CD4-positive, alpha-beta T cell treated with Interferon gamma for 1 hour (primary cell): ENCODE measurements at places on chromosomes 7 and 10.

- no peak for DNase-seq
Observed at GRCh38 chr7:155594961-155595366, 48.6 kb upstream of the CNPY1 start.

- DNase-seq = no peak
Observed at GRCh38 chr10:45418417-45418848, 44.4 kb downstream of the ALOX5 start.

DNA sequence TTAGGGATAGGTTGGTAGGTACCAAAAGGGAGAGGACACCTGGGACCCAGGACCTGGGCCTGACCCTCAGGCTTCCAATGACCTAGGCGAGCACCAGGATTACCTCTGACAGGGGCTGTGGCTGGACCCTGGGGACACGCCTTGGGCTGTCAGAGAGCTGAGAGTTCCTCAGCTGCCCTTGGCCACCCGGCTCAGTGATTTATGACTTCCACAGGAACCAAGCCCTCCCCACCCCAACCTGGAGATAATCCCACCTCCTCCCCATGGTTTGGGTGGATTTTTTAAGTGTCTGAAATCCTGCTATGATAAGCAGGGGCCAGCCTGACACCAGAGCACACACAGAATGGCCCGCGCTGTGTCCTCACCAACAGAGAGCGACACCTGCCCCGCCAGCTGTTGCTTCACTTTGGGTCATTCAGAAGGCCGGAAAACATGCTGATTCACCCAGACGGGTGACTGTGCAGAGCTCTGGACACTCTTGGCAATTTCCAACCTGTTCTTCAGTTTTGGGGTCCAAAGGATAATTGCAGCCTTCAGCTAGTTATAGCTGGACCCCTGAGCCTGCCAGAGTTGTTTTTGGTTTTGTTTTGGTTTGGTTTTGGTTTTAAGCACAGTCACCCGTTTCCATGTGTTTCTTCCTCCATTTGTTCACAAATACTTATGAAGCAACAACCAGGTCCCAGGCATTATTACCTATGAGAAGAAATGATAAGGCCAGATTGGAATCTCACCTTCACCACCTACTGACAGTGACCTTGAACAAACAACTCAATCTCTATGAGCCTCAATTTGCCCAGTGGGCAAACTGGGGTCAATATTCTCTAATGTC lies 78.2 kb downstream of the RAB11FIP2 start:
- DNase-seq = no peak

DNA sequence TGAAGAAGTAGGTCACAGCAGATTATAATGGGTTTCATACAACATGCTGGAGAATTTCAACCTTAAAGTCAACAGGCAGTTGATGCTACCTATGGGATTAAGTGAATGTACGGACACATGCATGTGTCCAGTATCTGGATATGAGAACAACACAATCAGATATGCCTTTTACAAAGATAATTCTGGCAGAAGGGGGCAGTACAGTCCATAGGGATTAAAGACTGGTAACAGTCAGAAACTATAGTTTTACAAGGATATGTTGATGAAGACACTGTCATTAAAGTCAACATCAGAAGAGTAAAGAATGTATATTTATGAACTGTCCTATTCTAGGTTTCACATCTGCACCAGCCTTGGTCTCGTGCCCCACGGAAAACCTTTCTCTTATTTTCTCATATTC lies 41.5 kb downstream of the ANKMY2 start:
- DNase-seq = no peak

DNA sequence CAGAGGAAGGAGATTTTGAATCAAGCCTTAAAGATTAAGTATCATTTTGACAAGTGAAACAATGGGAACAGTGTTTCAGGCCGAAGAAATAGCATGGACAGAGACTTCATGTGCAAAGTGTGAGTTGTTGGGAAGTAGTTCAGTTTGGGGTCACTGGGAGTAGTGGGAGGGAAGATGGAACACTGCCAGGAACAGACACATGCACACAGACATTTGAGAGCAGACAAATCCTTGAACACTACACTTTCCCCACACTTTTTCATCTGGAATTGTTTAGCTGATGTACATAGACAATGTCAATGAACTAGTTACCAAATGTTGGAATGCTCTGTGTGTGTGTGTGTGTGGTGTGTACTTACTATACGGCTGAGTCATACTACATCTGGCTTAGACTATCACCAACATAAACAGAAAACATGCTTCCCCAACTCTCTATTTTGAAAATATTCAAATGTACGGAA lies 52.4 kb upstream of the LRRC17 start:
- DNase-seq = no peak

- no peak for DNase-seq
Observed at GRCh38 chr10:69333205-69333604, 54.9 kb downstream of the HK1 start.

DNA sequence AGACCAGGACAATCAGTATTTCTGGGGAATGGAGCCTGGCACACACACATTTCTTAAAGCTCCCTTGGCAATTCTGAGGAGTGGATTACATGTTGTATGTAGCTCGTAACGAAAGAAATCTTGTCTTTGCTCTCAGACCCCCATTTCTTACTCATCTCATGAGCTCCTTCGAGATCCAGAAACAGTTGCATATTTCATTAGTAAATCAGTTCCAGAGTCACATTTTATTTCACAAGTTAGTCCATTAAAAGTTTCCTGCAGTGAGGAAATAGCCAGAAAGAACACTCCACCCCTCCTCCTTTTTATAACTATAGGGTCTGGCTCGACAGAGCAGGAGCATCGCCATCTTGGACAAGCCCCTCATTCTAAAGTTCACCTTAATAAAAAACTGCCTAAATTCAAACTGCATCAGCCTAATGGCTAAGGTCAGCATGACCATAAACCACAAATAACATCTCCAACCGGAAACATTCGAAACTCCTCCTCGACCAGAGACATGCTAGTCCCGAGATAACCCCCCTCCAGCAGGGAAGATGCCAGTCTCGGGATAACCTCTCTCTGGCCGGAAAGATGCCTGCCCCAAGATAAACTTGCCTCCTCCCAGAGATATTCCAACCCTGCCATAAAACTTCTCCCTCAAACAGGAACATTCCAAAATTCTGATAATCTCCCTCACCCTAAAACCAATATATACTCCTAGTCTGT lies 7.4 kb downstream of the EGFR start:
- DNase-seq = no peak

DNA sequence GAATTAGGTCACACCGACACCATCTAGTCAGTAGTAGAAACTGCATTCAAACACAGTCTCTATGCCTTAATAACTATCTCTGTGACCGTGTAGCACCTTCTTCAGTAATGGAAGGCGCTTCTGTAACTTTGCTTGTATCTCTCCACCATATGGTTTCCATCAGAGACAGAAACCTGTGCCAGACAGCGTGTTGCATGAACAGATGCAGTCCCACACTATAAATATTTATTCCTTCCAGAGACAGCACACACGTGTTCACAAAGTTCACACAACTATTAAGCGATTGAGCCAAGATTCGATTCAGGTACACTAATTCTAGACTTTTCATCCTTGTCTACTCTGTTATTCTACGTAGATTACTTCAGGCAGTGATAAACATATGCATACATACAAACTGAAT lies 873.9 kb upstream of the MBL2 start:
- no peak for DNase-seq

GRCh38 chr10:84008878-84009277 lies 130.4 kb upstream of the GHITM start:
- no peak for DNase-seq

DNA sequence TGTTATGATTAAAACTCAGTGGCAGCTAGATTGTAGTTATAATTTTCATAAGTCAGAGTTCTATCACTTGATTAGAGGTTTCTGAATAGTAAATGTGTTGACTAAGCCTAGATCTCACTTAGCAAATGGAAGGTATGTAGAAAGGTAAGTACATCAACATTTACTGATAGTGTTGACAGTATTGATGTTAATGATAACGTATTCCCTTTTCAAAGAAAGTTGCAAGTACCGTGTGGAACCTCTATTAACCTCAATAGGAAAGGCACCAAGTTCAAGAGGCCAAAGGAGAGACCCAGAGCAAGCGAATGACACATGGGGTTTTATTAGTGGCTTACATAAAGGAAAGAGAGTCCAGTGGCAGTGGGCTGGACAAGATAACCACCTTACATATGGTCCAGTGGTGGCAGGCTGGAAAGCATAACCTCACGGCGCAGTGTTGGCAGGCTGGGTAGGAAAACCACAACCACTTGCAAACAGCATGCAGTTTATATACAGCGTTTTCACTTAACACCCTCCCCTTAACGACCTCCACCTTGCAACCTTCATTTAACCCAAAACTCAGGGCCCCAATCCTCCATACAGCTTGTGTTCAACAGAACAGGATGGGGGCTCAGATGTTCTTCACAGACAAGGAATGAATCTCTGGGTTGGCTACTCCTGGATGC lies 611.0 kb downstream of the PARD3 start:
- no peak for DNase-seq

DNA sequence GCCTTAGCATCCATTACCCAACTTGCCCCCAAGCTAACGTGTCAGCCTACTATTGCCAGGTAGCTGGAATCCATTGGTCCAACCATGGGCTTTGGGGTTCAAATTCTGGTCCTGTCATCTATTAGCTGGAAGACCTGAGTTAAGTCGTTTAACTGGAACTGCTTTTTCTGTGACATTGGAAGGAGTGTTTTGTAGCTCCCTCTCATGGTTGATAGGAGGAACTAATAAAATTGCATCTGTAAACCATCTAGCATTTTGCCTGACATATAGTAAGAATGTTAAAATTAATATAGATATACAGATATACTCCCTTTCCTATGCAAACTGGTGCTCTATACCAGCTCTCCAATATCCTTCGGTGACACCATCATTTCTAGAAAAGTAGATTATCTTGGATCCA lies 23.8 kb upstream of the SLF2 start:
- no peak for DNase-seq

DNA sequence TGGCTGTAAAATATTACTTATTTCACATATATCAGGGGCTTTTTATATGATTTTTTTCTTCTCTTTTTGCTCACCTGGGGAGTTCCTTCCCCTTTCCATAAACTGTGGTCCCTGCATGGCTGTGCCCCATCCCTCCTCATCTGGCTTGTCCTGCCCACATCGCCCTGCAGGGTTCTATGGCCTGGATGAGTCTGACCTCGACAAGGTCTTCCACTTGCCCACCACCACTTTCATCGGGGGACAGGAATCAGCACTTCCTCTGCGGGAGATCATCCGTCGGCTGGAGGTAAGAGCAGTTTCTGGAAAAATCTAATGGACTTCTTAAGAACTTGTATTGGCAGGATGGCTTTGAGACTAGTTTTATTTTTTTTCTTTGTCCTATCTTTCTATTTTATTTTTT lies 60.1 kb downstream of the OGDH start:
- no peak for DNase-seq

GRCh38 chr10:122474131-122474818 lies 12.9 kb downstream of the HTRA1 start:
- no peak for DNase-seq

- no peak for DNase-seq
Observed at GRCh38 chr10:6140965-6141295, 52.1 kb downstream of the RBM17 start.

- no peak for DNase-seq
Observed at GRCh38 chr10:124642088-124642710, 102.0 kb downstream of the FAM53B start.

DNA sequence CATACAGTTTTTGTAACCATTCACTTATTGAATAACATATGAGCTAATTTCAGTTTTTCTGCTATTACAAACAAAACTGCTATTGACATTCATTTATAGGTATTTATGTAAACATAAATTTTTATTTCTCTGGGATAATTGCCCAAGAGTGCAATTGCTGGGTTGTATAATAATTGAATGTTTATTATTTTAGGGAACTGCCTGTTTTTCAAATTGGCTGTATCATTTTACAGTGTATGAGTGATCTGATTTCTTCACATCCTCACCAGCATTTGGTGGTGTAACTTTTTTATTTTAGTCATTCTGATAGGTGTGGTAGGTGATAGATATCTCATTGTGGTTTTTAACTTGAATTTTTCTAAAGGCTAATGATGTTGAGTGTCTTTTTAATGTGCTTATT lies 26.4 kb downstream of the KIF11 start:
- DNase-seq = no peak

- DNase-seq = no peak
Observed at GRCh38 chr10:79346012-79346340, 1.3 kb upstream of the PPIF start.

- DNase-seq = no peak
Observed at GRCh38 chr7:13946181-13946580, 43.3 kb downstream of the ETV1 start.

GRCh38 chr10:114060456-114060855 lies 16.8 kb downstream of the ADRB1 start:
- DNase-seq = no peak

- DNase-seq = no peak
Observed at GRCh38 chr7:101241443-101242349, 3.2 kb downstream of the FIS1 start.

- no peak for DNase-seq
Observed at GRCh38 chr7:7098280-7098818, 84.0 kb upstream of the C1GALT1 start.

DNA sequence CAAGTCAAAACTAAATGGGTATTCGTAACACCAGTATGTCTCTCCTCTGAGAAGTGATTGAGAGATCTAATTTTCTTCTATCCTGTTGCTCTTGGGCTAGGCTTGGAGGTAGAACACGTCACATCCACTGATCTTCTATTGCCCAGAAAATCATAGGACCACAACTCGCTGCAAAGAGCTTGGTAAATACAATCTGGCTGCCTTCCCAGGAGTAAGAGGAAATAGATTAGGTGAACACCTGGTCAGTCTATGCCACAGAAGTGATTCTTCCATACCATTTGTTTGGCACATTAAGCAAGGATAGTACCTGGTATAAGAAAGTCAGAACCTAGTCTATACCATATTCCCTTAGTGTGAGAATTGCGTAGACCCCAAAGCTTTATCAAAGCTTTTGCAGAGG lies 129.3 kb upstream of the PHYHIPL start:
- DNase-seq = no peak

GRCh38 chr10:91378061-91378460 lies 32.1 kb upstream of the HECTD2 start:
- DNase-seq = no peak

- DNase-seq = no peak
Observed at GRCh38 chr7:37817996-37818720, 30.2 kb upstream of the NME8 start.

DNA sequence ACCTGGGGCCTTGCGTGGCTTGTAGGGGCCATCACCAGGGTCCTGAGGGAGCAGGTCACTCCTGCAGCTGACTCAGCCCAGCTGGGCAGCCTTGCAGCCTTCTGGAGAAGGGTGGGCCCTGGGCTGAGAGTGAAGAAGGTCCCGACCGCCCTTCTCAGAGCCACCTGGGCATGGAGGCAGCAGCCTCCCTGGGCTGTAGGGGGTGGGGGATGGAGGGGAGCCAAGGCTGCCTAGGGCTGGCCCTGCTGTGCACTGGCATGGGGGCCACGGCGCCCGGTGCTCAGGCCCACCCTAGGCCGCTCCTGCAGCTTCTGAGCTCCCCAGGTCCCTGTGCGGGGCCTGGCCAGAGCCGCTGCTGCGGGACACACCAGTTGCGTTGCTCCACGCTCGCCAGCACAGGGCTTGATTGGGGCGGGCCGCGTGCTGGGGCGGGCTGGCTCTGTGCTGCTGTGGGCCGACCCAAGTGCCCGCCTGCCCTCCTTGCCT lies 63.6 kb upstream of the NKX6-2 start:
- DNase-seq = no peak
